ENCODE measurements at places on chromosomes 13 and 19.

- no peak for DNase-seq
These were observed 42.4 kb downstream of the WASF3 start for GRCh38 chr13:26599860-26600259.

DNA sequence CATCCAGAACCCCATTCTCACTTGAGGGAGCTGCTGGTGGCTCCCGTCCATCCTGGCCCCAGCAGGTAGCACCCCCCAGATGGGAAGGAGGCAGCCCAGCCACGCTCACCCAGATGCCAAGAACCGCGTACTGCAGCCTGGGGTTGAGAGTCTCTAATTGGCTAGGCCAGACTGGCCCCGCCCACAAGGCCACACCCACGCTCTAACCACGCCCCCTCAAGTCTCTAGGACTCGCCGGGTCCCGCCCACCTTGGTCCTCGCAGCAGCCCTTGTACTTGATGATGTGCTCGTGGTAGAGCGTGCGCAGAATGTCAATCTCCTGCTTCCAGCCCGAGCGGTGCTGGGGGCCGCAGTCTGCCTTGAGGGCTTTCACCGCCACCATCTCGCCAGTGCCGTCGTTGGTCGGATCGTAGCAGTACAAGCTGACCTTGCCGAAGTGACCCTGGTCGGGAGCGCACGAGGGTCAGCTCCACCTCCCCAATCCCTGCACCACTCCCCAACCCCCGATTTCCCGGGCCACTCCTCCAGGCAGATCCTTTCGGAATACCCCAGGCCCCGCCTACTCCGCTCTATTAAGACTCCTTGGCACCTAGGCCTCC is 14.5 kb upstream of the ICAM3 start:
- no peak for DNase-seq

DNA sequence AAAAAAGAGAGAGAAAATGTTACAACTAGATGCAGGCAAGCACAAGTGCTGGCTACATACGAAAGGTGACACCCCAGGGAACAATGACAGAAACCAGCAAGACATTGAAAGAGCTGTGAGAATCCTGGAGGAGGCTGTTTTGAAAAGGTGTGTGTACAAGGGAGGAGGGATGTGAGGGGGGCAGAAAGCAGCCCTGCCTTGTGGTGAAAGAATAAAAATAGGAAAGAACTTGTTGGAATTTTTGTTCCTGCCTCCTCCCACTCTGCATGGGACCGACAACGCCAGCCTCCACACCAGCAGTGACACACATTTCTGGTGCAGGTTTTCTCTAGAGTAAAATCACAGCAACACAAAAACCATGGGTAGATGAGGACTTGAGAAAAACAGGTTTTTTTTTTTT is 1258.6 kb downstream of the PCDH9 start:
- DNase-seq, result no peak

DNA sequence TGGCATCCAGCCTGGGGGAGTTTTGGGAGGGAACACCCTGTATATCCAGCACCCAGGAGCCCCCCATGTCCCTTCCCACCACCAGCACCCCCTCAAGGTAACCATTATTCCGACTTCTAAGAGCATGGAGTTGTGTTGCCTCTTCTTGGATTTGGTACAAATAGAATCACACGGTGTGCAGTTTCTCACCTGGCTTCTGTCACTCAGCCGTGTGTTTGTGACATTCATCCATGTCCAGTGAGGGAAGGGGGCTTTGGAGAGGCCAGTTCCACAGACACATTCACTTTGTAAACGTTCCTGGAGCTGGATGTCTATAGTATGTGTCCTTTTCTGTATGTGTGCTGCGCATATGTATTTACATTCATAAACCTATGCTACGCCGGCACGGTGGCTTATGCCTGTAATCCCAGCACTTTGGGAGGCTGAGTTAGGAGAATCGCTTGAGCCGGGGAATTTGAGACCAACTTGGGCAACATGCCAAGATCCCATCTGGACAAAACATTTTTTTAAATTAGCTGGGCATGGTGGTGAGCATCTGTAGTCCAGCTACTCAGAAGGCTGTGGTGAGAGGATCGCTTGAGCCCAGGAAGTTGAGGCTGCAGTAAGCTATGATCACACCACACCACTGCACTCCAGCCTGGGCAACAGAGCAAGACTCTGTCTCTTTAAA is 36.6 kb downstream of the MYH14 start:
- no peak for DNase-seq

DNA sequence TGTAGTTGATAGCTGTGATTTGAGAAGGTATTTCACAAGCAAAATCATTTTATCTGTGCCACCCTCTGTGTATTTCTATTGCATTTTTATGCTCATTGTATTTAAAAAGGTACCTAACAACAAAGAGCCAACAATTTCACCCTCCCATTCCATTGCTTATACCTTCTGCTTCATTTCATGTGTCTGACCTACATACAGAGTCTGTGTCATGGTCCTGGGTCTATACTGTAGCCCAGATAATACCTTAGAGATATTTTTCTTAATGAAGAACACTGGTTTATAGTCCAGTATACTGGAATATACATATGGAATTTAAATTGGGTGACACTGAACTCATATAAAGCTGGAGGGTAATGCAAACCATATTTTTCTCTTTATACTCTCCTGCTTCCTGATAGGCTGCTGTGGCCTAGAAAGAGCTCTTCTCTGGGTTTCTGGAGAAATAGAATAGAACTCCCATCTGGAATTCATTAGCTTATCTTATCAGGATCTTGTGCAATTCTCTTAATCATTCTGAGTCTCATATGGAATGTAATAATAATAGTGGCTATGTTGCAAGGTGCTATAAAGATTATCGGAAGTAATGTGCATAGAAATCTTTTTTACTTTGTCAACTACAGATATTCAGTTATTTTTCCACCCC is 31.8 kb upstream of the SPART start:
- DNase-seq, result no peak

DNA sequence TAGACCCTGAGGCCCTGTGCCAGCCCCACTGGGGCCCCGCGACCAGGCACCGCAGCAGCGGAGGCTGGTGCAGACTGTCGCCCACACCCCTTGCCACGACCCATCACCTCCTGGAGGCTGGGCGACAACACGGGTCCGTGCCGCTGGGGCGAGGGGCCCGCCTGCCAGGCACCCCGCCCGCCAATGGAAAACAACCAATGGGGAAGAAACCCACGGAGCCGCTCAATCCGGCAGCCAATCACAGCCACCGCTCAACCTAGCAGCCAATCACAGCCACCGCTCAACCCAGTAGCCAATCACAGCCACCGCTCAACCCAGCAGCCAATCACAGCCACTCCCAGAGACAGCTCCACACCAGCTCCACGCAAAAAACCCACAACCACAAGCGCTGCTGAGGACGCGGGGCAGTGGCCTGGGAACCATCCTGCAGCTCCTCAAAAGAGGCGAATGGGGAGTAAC is 29.7 kb downstream of the GPX4 start:
- no peak for DNase-seq

GRCh38 chr19:33463199-33463598 is 58.4 kb downstream of the PEPD start:
- DNase-seq, result no peak

DNA sequence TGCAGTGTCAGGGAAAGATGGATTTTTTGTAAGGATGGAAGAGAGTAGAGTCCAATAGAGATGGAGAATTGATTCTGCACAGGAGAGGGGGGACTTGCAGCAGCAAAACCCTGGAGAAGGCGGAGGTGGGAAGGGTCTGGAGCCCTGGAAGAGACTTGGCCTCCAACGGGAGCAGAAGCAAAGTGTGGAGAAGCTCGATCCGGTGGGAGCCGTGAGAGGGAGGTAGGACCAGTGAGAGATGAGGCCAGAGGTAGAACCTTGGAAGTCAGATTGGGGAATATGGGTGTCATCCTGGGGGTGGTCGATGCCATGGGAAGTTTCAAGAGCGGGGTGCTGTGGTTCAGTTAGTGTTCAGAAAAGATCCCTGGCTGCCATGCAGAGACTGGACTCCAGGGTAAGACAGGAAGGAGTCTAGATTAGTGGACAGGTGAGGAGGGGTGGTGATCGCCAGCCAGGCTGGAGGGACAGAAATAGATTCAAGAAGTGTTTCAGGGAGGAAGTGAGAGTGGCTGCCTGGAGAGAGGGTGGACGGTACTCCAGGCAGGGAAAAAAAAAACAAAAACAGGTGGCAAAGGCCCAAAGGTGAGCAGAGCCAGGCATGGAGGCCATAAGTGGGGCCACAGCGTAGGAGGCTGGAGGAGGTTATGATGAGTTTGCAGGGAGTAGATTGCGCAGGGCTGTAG is 2.6 kb downstream of the PPP5C start:
- no peak for DNase-seq

GRCh38 chr19:13122980-13123957 is 5.2 kb downstream of the NACC1 start:
- DNase-seq, result no peak

DNA sequence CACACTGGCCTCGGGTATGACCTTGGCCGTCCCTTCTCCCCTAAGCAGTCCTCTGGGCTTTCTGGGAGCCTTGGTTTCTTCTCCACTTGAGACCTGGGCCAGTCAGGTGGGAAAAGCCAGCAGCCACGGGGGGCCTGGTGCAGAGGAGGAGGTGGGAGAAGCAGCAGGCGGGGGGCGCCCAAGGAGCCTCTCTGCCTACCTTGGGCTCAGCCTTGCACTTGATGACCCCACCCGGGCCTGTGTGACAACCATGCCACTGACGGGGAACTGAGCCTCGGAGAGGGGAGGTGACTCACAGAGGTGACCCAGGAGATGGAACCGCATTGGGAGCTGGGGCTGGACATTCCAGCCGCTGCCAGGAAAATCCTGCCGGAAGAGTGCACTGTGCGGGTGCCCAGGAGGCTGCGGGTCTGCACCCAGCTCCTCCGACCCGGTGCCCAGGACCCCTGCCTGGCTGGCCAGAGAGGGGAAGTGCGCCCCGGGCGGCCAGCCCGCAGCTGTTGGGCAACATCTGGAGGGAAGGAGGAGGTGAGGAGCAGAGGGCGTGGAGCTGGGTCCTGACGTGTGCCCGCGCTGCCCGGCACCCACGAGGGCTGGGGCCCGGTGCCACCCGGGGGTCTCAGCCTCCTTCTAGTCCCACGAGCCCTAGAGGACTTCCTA is 23.4 kb upstream of the SLC7A10 start:
- no peak for DNase-seq
